ENCODE measurements at places on chromosomes 6 and 20. TPM values are rescaled to one million over a fixed set of nuclear protein-coding genes. Genes with fewer than 3 reads are reported as not detected.
A peak's percentile ranks its signal among the peaks of the same experiment; 100 is the strongest.

The ABHD16B gene
- polyA plus RNA-seq: 10.8 TPM

The HLA-DRA gene
- polyA plus RNA-seq: 626 TPM

- DNase-seq: peak; percentile 51
Measured at GRCh38 chr20:32902456-32903420, 44.0 kb downstream of the EFCAB8 start.

DNA sequence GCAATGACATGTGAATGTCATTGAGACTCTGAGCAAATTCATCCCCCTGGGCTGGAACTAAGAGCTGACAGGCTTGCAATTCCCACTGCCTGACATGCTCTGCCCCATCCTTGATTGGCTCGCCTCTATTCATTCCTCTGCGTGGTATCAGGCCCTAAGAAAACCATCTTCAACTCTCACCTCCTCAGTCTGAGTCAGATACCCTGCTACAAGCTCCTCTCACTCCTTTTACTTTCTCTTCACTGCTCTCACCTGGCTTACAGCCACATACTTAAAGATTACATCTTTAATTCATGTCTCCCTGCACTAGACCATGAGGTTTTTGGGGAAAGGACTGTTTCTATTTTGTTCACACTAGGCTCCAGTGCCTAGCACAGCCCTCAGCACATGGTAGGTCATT is 131.6 kb downstream of the KIF6 start:
- no peak for DNase-seq

GRCh38 chr20:37007898-37008649 is 56.6 kb upstream of the SAMHD1 start:
- no peak for DNase-seq

DNA sequence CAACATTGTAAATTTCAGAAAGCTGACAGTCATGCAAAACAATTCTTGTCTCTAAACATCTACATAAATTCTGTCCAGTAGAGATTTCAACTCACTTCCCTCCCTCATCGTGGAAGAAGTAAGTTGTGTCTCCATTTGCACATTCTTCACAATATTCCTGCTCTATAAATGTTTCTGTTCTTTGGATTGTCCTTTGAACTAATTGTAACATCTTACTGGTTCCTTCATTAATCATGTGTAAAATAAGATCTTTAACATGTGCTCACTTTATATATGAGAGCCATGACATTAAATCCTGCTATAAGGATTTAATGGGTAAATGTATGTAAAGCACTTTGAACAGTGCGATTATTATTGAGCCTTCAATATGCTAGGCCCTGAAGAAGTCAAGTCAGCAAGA is 7.0 kb upstream of the LTV1 start:
- DNase-seq: no peak

- no peak for DNase-seq
Measured at GRCh38 chr20:56835829-56836550, 206.9 kb downstream of the TFAP2C start.

Data from testis (tissue), 5 donors.